ENCODE measurements at places on chromosomes 2 and 18.

GRCh38 chr2:225763711-225764110, 364.2 kb downstream of the NYAP2 start:
- DNase-seq, result no peak

DNA sequence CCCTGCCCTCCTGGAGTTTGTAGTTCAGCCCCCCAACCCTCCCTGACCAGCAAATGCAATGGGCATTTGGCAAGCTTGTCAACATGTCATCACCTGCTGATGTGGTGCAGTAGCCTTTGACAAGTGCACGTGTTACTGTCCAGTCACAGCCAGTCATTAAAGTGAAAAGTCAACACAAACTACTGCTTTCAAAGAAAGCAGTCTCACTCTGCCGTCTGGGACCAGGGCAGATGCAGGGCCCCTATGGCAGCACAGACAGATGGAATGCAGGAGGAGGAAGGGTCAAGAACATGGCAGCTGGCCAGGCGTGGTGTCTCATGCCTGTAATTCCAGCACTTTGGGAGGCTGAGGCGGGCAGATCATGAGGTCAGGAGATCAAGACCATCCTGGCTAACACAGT, 222.4 kb upstream of the OSR1 start:
- no peak for DNase-seq

- no peak for DNase-seq
Observed at GRCh38 chr2:215793747-215794595, 219.4 kb downstream of the MREG start.

- DNase-seq, result no peak
Observed at GRCh38 chr18:57806201-57806977, 3.3 kb upstream of the ATP8B1 start.

GRCh38 chr18:5941890-5942289, 46.6 kb upstream of the TMEM200C start:
- DNase-seq, result no peak

DNA sequence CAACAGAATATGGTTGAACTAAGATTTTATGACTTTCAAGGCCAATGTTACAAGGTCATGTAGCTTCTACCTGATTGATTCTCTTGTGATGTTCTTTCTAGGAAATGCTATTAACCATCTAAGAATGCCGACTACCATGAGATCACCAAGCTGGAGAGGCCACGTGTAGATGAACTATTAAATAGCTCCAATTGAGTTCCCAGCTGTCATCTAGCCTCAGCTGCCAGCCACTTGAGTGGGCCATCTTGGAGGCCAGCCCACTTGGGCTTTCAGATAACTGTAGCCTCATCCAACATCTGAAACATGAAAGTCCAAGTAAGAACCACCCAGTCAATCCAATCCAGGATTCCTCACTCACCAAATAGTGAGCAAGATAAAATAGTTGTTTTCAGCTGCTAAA, 376.9 kb upstream of the TMEFF2 start:
- DNase-seq, result no peak

GRCh38 chr18:48541026-48541746, 2.4 kb downstream of the CTIF start:
- DNase-seq, result peak; percentile 81

DNA sequence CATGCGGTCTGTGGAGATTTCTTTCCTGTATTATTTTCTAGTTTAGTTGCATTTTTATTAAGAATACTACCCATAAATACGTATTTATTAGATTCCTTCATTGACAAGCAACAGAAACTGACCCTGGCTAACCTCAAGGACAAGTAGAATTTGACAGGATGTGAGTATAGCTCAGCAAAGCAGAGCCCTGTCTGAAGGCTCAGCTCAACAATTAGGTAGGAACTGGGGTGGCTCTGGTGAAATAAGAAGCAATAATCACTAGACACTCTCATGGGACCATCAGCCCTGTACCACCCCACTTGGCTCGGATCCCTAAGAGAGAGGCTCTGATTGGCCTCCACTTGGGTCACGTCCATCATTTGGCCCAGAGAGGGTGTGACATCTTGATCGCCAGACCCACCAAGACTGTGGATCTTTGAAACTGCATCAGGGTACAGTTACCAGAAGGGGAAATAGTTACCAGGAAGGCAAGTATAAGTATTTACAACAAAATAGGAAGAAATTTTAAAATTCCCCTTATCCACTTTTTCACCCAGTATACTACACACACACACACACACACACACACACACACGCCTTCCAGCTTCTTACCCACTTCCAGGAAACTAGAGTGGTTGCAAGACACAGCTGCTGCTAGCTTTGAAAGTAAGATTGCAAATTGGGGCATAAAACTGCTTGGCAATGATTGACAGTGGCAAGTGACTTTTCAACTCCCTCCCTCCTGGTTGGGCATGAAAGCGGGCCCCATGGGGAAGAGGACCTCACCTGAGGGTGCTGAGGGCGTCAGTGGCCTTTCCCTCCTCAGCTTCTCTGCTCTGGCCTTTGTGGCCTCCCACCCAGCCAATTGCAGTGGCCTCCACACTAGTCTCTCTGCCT, 41.8 kb downstream of the KCTD18 start:
- no peak for DNase-seq

DNA sequence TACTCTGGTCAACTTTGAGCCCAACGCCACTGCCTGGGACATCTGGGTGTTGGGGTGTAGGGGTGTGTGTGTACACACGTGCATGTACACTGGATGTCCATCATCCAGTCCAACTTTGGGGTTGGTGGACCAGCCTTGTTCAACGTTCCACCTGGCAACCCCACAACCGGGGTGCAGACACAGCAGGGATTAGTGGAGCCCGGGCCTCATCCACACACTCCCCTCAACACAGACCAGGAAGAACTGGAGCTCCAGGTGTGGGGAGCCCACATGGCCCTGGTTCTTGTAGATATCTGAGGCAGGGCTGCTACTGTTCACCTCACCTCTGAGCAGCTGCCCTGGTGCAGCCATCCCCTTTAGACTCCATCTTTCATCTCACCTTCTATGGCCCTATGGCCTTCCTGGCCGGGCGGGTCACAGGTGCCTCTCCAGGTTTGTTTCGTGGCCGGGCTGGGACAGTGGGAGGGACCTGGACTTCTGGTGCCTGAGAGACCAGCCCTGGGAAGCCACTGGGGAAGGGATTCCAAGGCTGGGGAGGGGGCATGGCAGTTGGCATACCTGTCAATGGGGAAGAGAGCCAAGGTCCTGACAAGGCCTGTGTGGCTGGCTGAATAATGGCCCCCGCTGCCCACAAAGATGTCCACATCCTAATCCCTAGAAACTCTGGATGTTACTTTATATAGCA, 7.5 kb downstream of the NEU2 start:
- no peak for DNase-seq

DNA sequence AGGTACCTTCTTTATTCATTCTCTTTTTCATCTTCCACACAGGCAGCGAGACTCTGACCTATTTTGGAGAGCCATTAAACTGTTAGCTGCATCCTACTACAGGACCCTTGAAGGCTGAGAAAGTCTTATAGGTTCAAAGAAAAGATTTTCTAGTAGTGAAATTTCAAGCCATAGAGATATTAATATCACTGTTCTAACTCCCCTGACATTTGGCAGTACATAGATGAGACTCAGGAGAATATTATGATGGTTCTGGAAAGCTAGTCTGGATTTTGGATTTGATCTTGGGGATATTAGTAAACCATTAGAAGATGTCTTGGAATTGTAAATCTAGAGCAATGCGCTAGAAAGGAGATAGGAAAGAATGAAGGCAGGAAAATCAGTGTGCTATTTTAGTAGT, 1.3 kb upstream of the ITPRID2 start:
- no peak for DNase-seq

DNA sequence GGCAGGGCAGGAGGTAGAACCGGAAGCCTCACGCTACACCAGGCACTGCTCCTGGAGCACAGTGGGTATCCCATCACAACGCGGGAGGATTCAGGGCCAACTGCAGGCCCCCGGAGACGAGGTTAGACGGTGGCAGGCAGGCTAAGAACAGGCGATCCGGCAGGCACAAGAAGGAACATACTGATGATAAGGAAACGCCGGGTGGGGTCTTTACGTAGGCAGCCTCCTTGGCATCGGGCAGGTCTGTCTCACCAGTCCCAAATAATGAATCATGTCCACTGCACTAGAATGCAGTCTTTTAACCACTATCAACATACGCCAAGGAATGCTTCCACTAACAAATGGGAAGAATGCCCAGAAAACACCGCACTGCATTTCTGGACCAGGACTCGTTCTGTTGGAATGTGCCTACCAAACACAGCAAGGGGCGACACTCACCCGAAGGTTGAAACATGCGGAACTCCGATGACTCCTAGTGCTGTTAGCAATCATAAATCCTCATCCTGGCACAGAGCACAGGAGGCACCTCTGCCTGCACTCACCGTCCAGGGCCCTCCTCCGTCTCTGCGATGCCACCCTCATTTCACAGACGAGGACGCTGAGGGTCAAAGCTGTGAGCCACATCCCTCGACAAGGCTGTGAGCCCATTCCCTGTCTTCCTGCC, 35.2 kb downstream of the ZNF516 start:
- no peak for DNase-seq

GRCh38 chr2:199770716-199771115, 80.3 kb downstream of the FTCDNL1 start:
- DNase-seq, result no peak

- no peak for DNase-seq
Observed at GRCh38 chr18:39513186-39513585, 1947.6 kb upstream of the CELF4 start.

DNA sequence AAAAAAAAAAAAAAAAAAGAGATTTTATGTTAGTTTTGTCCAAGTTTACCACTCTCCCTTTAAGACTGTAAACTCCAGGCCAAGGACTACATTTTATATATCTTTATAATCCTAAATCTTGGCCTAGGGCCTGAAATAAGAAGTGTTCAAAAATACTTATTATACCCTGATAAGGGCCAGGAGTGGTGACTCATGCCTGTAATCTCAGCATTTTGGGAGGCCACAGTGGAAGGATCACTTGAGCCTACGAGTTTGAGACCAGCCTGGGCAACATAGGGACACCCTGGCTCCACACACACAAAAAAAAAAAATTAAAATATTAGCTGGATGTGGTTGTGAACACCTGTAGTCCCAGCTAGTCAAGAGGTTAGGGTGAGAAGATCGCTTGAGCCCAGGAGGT, 12.7 kb downstream of the TRIP12 start:
- no peak for DNase-seq

- DNase-seq, result no peak
Observed at GRCh38 chr18:47964053-47964452, 33.6 kb upstream of the SMAD2 start.

- DNase-seq, result no peak
Observed at GRCh38 chr2:53840580-53840979, 19.2 kb downstream of the GPR75 start.

GRCh38 chr2:206692971-206693370, 25.2 kb downstream of the DYTN start:
- no peak for DNase-seq

- DNase-seq, result no peak
Observed at GRCh38 chr18:9619056-9619455, 4.7 kb upstream of the PPP4R1 start.

GRCh38 chr18:61551586-61551985, 218.4 kb downstream of the CDH20 start:
- peak; percentile 69 for DNase-seq

DNA sequence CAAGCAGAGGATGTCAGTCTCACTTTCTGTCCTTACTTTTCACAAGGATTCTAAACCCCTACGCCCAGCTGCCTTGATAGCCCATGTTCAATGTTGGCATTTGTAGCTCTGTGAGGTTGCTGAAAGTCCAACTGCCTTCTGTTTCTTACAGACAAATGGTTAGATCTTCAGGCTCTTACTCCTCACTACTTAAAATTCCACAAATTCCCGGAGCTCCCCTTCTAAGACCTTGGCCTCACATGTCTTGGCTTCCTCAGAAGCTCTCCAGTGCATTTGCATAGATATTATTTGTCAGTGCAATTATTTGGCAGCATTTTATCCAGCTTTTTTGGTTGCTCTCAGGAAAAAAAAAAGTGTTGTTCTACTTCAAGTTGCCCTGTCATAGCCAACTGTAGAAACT, 453.7 kb upstream of the CELF4 start:
- no peak for DNase-seq

All from D341Med (cell line).